Fibroblast of lung (primary cell): ENCODE measurements at places on chromosomes 13 and 19. TPM values are rescaled to one million over a fixed set of nuclear protein-coding genes. Genes with fewer than 3 reads are reported as not detected.

The ZNF90 gene
- 1.3 and 3.2 TPM in 2 replicates for polyA plus RNA-seq

The ZNF415 gene
- polyA plus RNA-seq = 7.2 and 9.9 TPM in 2 replicates

- peaks cover 10% of the 10 kb centered on the region for H3K36me3 ChIP-seq
- DNase-seq = no peak
- no peak overlapping the region for H3K4me3 ChIP-seq
- H3K27me3 ChIP-seq = no peaks in the 10 kb centered on the region
- no peaks in the 10 kb centered on the region for H3K4me1 ChIP-seq
These were observed 22.9 kb downstream of the PARP4 start for GRCh38 chr13:24489721-24490120.

- H3K27me3 ChIP-seq = no peaks in the 10 kb centered on the region
- H3K4me1 ChIP-seq = no peaks in the 10 kb centered on the region
- peaks cover 7% of the 10 kb centered on the region for H3K36me3 ChIP-seq
- peak; percentile 23 for DNase-seq
These were observed 17.1 kb downstream of the CLN5 start for GRCh38 chr13:77009011-77009410.

DNA sequence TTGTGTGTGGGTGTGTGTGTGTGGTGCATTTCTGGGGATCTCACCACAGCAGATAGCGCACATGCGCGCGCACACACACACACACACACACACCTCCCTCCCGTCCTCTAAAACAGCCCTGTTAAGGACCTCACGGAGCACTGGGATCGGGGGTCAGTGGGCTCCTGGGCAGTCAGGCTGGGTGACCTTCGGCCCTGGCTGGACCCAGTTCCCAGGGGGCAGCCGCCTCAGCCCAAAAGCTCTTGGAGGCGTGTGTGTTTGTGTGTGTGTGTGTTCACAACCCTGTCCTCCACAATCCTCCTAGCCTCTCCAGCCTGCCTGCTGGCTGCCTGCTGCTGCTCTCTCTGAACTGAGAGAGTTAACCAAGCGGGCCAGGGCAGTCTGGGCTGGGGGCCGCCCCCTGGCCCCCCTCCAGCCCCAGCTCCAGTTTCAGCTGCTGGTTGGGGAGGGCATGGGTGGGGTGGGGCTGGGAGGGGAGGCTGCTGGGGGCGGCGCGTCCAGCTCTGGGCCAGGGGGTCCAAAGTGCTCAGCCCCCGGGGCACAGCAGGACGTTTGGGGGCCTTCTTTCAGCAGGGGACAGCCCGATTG is at the start of gene FXYD1:
TSS of gene FXYD1 (plus strand) at position 520 of the 588 bp plus-strand sequence. CDS start 1,256 bp downstream, outside the sequence.
- peaks cover 5% of the 10 kb centered on the region for H3K27me3 ChIP-seq
- peaks cover 30% of the 10 kb centered on the region for H3K4me1 ChIP-seq
- no peak for DNase-seq
- peak within 1 kb of the TSS; percentile 43 for H3K27ac ChIP-seq
- H3K36me3 ChIP-seq = no peaks in the 10 kb centered on the region
- peak within 1 kb of the TSS; percentile 48 for H3K4me3 ChIP-seq

- no peaks in the 10 kb centered on the region for H3K27me3 ChIP-seq
- peaks cover 3% of the 10 kb centered on the region for H3K4me1 ChIP-seq
- no peak for DNase-seq
- H3K27ac ChIP-seq = peak overlapping the region; percentile 65
- H3K4me3 ChIP-seq = peak overlapping the region; percentile 76
- no peaks in the 10 kb centered on the region for H3K36me3 ChIP-seq
These were observed 1.1 kb downstream of the PPP6R1 start for GRCh38 chr19:55257461-55258420.

DNA sequence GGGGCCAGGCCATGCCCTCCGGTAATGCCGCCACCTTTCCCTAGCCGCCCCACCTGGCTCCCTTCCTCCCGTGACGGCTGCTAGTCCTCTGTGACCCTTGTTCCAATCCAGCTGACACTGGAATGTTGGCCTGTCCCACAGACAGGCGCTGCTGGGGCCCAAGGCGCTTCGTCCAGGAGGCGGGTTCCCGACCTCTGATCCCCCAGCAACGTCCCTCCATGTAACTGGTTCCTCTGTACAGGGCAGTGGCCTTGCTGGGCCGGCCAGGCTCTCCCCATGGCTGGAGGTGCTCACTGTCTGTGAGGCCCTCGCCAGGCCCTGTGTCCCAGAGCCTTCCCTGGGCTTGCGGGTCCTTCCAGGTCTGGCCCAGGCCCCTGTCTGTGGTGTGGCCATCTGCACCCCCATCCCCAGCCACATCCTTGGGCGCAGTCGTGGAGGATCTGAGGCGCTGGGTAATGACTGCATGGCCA is 6.8 kb upstream of the GRIN3B start:
- no peaks in the 10 kb centered on the region for H3K4me1 ChIP-seq
- H3K27me3 ChIP-seq = peaks cover 13% of the 10 kb centered on the region
- no peak for DNase-seq
- H3K27ac ChIP-seq = no peak overlapping the region

DNA sequence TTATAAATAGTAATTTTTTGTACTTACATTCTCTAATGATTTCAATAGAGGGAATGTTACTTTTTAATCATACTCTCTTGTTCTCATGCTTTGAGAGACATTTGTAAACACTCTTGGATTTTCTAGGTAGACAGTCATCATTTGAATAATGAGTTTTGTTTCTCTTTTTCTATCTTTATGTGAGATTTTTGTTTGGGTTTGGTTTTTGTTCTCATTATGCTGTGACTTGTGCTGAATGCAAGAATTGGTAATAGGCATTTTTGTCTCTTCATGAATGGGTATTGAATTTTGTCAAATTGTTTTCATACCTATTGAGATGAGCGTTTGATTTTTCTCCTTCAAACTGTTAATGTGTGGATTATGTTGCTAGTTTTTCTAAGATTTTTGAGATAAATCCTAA is 56.8 kb upstream of the GPR183 start:
- H3K27ac ChIP-seq = no peak overlapping the region
- H3K4me1 ChIP-seq = no peaks in the 10 kb centered on the region
- no peaks in the 10 kb centered on the region for H3K27me3 ChIP-seq
- H3K4me3 ChIP-seq = no peak overlapping the region

- no peak for DNase-seq
- no peaks in the 10 kb centered on the region for H3K4me1 ChIP-seq
- no peak overlapping the region for H3K4me3 ChIP-seq
- no peak overlapping the region for H3K27ac ChIP-seq
- no peaks in the 10 kb centered on the region for H3K27me3 ChIP-seq
These were observed 199.2 kb downstream of the DLEU7 start for GRCh38 chr13:50644081-50644871.

GRCh38 chr19:42306646-42307045 is 4.2 kb upstream of the PAFAH1B3 start:
- DNase-seq = no peak
- no peaks in the 10 kb centered on the region for H3K27me3 ChIP-seq
- H3K4me1 ChIP-seq = no peaks in the 10 kb centered on the region
- H3K27ac ChIP-seq = no peak overlapping the region

- H3K4me3 ChIP-seq = no peak overlapping the region
- no peak for DNase-seq
- no peaks in the 10 kb centered on the region for H3K27me3 ChIP-seq
- no peaks in the 10 kb centered on the region for H3K4me1 ChIP-seq
- H3K36me3 ChIP-seq = no peaks in the 10 kb centered on the region
These were observed 3.8 kb downstream of the PROSER1 start for GRCh38 chr13:39034085-39034484.

DNA sequence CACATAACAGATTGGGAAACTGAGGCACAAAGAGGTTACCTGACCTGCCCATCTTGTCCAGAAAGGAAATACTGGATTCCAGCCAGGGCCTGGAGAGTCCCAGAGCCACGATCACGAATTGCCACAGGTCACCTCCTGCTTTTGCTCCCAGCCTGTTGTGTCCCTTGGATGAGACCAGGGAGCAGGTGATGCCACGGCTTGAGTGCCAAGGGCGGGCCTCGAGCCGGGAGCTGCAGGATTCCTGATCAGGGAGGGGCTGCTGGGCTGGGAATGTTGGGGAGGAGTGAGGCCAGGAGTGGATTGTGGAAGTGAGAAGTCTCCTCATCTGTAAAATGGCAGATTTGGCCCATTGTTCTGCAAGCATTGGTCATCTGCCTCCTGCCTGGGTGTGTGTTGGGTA is 29.4 kb downstream of the DNM2 start:
- no peaks in the 10 kb centered on the region for H3K36me3 ChIP-seq
- no peak overlapping the region for H3K27ac ChIP-seq
- H3K27me3 ChIP-seq = no peaks in the 10 kb centered on the region
- H3K4me1 ChIP-seq = peaks cover 14% of the 10 kb centered on the region

DNA sequence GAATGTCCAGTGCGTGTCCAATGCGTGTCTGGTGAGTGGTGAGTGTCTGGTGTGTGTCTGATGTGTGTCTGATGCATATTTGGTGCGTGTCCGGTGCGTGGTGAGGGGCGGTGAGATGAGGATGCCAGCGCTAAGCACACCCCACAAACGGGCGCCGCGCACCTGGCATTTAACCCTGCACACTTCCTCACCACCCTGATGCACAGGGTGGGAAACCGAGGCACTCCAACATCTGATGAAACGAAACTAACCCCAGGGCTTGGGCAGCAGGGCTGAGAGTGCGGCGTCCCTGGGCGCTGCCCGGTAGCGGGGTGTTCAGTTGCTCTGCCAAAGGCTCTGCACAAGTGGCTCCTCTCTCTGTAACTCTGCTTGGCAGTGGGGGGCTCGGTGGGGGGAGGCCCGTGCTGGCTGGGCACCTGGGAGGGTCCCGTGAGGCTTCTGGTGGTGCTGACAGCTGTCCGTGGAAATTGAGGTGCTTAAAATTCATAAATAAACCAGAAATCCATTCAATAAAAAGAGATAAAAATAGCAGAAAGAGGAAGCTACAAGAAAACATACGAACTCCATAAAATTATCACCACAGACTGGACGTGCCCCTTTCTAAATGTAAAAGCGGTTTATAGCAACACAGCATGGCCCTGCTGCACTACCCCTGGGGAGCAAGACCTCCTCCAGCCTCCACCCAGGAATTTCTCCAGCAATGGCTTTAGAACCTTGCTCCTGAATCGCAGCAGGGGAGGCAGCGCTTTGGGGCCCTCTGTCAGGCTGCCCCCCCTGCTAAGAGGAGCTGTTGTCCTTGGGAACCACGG is 76.0 kb downstream of the RASA3 start:
- no peak for DNase-seq
- H3K27ac ChIP-seq = peak overlapping the region; percentile 5
- no peaks in the 10 kb centered on the region for H3K27me3 ChIP-seq
- H3K4me1 ChIP-seq = peaks cover 11% of the 10 kb centered on the region

DNA sequence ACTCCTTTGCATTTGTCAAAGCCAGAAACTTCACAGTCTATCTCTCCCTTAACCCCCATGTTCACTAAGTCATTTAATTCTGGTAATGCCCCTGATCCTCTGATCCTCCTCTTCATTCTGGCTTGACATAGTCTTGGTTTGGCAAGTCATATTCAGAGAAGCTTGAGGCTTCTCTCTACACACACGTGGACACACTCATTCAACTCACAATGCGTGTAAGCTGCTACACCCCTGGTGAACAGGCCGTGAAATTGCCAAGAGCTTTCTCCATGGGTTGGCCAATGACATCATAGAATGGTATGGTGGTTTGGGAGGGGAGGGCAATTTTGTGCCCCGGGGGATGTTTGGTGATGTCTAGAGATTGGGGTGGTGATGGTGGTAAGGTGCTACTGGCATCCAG is 47.9 kb upstream of the FLT1 start:
- H3K36me3 ChIP-seq = no peaks in the 10 kb centered on the region
- no peak for DNase-seq
- no peak overlapping the region for H3K4me3 ChIP-seq
- no peaks in the 10 kb centered on the region for H3K4me1 ChIP-seq
- no peak overlapping the region for H3K27ac ChIP-seq

DNA sequence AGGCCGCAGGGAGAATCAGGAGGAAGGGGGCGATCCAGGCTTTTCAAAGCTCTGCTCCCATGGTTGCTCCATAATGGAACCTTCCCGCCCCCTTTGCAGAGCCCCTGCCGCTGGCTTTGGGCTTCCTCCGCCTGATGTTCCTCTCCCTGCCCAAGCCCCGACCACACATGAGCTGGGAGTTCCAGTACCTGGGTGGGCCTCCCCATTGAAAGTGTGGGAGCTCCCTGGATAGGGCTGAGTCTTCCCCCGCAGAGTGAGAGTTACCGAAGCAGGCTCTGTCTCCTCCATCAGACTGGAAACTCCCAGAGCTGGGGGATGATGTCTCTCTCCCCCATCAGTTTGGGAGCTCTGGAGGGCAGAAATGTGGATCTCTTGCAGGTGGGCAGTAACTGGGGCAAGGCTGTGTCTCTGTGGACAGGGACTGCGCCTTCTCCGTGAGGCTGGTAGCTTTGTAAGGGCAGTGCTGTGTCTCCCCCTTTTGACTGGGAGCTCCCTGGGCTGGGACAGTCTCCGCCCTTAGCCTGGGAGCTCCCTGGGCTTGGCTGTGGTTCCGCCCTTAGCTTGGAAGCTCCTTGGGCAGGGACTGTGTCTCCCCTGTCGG is 722 bp downstream of the DCAF15 start:
- H3K27ac ChIP-seq = peak overlapping the region; percentile 57
- H3K4me3 ChIP-seq = peak overlapping the region; percentile 86
- H3K4me1 ChIP-seq = peaks cover 6% of the 10 kb centered on the region
- peak; percentile 52 for DNase-seq
- H3K36me3 ChIP-seq = peaks cover 14% of the 10 kb centered on the region

DNA sequence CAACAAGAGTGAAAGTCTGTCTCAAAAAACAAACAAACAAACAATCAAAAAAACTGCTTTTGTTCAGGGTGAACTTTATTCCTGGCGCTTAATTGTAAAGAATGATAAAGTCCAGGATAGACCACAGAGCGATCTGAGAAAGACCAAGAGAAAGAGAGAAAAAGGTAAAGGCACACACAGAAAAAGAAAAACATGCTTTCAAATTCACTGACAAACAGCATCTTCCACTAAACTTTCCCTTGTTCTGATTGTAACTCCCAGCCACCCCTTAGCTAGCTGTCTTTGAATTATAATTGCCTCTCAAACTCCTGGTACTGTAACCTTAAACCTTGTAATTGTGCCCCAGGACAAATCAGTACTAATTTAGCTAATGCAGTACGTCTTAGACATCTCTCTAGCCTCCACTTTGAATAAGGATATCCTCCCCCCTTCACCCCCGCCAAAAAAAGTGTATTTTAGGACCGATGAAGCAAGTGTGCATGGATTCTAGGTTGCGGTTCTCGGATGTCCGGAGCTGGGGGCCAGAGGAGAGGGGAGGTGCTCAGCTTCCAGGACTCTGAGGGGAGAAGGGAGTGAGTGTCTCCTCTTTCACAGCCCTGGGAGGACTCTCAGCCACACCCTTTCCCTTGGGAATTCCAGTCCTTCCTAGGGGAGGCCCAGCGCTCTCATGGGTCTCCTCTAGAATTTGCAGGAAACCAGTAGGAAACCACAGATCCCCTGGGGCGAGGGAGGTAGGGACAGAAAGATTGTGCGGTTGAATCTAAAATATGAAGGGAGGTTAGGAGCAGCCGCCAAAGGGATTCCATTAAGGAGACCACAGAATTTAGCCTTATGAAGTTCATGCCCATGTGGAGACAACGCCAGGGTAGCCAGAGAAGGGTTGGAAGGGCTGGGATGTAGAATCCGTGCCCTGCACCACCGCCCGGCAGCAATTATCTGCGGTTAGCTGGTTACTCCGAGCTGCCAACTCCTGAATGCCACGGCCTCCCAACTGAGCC is 19.7 kb downstream of the ZNF536 start:
- H3K4me3 ChIP-seq = no peak overlapping the region
- no peaks in the 10 kb centered on the region for H3K27me3 ChIP-seq
- no peaks in the 10 kb centered on the region for H3K36me3 ChIP-seq

- H3K36me3 ChIP-seq = no peaks in the 10 kb centered on the region
- no peak overlapping the region for H3K27ac ChIP-seq
- no peak overlapping the region for H3K4me3 ChIP-seq
- no peak for DNase-seq
- H3K27me3 ChIP-seq = no peaks in the 10 kb centered on the region
These were observed 197.0 kb downstream of the PCDH9 start for GRCh38 chr13:67033170-67033569.
